ENCODE measurements at places on chromosomes 2 and 18. TPM values are rescaled to one million over a fixed set of nuclear protein-coding genes. Genes with fewer than 3 reads are reported as not detected.

The MALL gene
- total RNA-seq, result 0.27 TPM

GRCh38 chr2:204340511-204340910, 204.8 kb upstream of the PARD3B start:
- H3K27ac ChIP-seq, result no peak overlapping the region
- DNase-seq, result no peak
- no peaks in the 10 kb centered on the region for H3K36me3 ChIP-seq
- peaks cover 11% of the 10 kb centered on the region for H3K27me3 ChIP-seq
- no peak overlapping the region for H3K4me3 ChIP-seq

DNA sequence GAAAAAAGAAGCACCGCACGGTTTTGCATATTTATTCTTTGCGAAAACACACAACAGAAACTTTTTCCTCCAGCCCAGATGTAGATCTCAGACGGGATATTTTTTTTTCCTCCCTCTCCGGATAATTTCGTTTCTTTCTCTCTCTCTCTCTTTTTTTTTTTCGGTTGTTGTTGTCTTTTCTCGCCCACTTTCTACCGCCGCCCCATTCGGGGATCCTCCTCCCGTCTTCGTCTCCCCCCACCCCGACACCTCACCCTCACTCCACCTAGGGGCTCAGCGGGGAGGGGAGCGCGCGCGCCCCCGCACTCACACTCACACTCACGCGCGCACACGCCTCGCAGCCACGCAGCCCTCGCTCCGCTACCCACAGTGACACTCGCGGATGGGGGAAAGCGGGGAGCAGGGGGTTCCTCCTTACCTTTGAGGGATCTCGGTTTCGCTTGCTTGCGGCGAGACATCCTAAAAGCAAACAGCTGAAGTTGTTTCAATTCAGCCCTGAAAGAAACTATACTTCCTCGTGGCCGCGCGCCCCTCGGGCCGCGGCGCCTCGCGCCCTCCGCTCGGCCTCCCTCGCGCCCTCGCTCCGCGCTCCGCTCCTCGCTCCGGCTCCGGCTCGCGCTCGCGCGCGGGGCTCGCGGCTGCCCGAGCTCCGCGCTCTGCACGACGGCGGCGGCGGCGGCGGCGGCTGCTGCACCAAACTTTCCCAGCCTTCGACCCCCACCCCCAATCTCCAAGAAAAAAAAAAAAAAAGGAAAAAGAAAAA, 1.3 kb downstream of the ZNF521 start:
- H3K27ac ChIP-seq, result no peak overlapping the region
- H3K4me1 ChIP-seq, result peaks cover 24% of the 10 kb centered on the region
- H3K4me3 ChIP-seq, result peak overlapping the region; percentile 46
- DNase-seq, result no peak
- H3K27me3 ChIP-seq, result peaks cover 42% of the 10 kb centered on the region
- no peaks in the 10 kb centered on the region for H3K36me3 ChIP-seq

GRCh38 chr2:128695646-128696220, 377.1 kb upstream of the HS6ST1 start:
- no peak overlapping the region for H3K4me3 ChIP-seq
- no peak for DNase-seq
- H3K4me1 ChIP-seq, result no peaks in the 10 kb centered on the region
- H3K27me3 ChIP-seq, result no peaks in the 10 kb centered on the region

GRCh38 chr2:120517751-120518469, 172.0 kb downstream of the INHBB start:
- H3K36me3 ChIP-seq, result no peaks in the 10 kb centered on the region
- H3K4me3 ChIP-seq, result no peak overlapping the region

- no peaks in the 10 kb centered on the region for H3K4me1 ChIP-seq
- no peaks in the 10 kb centered on the region for H3K27me3 ChIP-seq
- H3K4me3 ChIP-seq, result no peak overlapping the region
- H3K27ac ChIP-seq, result no peak overlapping the region
- no peaks in the 10 kb centered on the region for H3K36me3 ChIP-seq
These were observed 223.2 kb upstream of the PXDN start for GRCh38 chr2:1967242-1968208.

DNA sequence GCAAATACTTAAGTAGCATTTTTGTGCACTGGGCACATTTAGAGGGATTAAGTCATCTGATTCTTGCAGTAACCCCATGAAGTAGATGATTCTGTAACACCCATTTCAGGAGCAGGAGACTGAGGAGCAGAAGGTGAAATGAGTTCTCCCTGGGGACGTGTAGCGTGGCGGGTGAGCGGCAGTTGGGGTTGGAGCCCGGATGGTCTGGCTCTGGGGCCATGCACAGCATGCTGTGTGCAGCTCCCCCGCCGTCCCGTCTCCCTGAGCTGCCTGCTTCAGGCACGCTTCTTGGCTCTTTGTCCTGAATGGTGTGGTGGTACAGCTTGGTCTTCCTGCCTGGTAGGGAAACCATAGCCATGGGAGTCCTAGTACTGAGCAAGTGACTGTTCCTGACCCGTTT, 32.4 kb downstream of the INPP4A start:
- no peaks in the 10 kb centered on the region for H3K27me3 ChIP-seq
- H3K27ac ChIP-seq, result no peak overlapping the region
- DNase-seq, result no peak
- H3K4me3 ChIP-seq, result no peak overlapping the region

All from CD4-positive, CD25-positive, alpha-beta regulatory T cell (primary cell).